ENCODE measurements at places on chromosomes 12 and 14.

DNA sequence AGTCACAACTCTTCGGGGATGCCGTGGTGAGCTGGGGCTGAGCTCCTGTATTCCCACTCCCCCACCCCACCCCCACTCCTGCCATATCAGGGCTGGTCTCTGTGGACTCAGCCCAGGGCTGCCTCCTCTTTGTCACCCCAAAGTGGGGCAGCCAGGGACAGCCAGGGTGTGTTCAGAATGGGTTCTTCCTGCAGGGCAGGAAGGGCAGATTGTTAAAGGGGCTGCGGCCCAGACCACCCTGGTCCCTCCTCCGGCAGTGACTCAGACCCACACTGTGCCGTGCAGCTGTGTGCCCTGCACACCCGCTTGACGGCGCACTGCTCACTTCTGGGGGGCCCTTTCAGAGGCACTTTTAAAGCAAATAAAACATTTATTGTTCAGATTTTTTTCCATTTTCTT lies 9.3 kb downstream of the SLC48A1 start:
- no peak for DNase-seq

DNA sequence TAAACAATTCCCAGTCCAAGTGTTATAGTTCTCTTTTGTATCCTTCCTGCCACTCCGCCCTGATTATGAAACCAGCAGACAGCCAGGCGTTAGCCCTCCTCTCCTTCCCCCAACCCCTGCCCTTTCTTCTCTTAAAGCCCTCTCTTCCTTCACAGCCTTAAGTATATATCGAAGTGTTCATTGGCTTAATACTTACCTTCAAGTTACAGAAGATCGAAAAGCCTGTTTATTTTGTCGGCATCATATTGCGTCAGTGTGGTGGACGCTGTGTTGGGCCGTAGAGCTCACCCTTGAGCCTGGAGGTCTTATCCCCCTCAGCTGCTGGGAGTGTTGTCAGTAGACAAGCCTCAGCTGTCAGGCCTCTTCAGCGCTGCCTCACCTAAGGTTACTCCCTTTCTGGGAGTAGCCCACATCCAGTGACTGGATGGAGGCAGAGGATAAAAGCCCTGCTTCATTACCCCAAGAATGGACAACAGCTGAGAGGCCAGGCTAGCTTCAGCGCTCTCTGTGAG lies 36.2 kb downstream of the CMAS start:
- no peak for DNase-seq

- DNase-seq, result no peak
These were observed 11.9 kb downstream of the SDS start for GRCh38 chr12:113391650-113392337.

DNA sequence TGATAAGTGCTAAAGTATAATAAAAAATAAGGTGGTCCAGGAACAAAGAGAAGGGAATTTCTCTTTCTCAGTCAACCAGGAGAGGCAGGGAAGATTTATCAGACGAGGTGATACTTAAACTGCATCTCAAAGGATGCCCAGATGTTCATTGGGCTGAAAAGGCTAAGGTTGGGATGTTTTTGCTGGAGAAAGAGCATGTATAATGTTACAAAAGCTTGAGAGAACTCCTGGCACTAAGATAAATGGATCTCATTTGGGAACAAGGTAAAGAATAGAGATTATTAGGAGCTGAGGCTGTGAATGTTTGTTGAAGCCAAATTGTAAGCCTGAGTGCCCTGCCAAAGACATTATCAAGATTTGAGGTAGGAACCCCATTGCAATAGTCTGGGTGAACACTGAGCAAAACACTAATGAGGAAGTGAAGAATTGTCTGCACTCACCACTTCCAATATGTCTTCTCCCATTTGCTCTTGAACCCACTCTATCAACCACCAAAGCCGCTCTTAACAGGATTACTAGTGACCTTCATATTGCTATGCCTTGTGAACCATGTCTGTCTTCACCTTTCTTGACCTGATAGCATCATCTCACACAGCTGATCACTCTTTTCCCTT lies 149.0 kb upstream of the ARID2 start:
- DNase-seq, result no peak

DNA sequence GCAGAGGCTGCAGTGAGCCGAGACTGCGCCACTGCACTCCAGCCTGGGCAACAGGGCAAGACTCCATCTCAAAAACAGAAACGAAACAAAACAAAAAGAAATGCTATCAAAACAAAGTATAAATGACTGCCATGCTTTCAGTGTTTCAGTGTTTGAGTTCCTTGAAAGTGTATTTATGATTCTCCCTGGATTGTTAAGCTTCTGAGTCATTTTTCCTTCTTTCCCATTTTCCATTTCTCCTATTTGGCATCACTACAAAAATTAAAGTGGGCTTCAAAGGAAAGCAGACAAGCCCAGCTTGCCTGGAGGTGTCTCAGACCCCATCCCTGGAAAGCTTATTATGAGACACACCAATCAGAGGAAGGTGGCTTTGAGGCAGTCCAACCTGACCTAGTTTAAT lies 35.1 kb downstream of the NIN start:
- DNase-seq, result no peak

DNA sequence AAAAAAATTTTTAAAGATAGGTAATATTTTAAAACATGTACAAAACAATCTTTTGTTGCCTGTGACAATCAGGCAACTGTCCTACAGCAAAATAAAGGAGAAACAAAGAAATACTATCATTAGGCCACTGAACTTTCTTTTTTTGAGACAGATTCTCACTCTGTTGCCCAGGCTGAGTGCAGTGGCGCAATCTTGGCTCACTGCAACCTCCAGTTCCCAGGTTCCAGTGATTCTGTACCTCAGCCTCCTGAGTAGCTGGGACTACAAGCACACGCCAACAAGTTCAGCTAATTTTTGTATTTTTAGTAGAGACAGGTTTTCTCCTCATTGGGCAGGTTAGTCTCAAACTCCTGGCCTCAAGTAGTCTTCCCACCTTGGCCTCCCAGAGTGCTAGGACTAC lies 16.6 kb downstream of the RPAP3 start:
- no peak for DNase-seq

Measured in activated CD8-positive, alpha-beta memory T cell treated with anti-CD3 and anti-CD28 coated beads, Interleukin-2, amount 50 U/mL, for 4 hours (primary cell).